GM12891 (cell line): ENCODE measurements at places on chromosomes 3 and 15.

- DNase-seq: no peak
These were observed 10.3 kb upstream of the CDV3 start for GRCh38 chr3:133563186-133563591.

DNA sequence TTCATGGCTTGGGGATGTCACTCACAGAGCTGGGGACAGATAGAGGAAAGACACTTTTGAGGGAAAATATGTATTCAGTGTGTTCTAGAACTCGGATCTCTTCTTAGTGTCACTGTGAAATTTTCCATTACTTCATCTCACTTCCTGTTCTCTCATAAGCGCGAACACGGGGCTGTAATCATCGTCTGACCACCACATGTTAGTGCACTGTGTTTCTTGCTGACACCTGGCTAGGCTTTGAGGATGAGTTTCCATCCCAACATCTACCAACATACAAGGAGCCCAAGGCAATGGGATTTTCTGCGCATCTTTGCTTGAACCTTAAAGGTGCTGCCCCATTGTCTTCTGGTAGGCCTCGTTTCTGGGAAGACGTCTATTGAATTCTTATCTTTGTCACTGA is 84.0 kb downstream of the LIPC start:
- no peak for DNase-seq

DNA sequence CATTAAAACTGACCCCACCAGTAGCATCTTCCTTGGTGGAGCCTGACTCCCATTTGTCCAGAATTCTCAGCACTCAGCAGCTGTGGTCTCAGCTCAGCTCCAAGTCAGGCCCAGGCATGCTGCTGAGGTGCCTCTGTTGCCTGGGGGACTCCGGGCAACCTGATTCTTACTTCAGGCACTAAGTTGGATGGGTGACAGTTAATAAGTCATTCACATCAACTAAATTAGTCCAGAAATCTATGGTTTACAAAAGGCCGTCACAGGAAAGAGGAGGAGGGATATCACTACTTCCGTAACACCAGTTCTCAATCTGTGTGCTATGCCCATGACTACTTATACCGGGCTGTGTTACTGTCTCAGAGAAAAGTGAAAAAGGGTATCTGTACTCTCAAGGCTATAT is 310.2 kb downstream of the SATB1 start:
- no peak for DNase-seq

DNA sequence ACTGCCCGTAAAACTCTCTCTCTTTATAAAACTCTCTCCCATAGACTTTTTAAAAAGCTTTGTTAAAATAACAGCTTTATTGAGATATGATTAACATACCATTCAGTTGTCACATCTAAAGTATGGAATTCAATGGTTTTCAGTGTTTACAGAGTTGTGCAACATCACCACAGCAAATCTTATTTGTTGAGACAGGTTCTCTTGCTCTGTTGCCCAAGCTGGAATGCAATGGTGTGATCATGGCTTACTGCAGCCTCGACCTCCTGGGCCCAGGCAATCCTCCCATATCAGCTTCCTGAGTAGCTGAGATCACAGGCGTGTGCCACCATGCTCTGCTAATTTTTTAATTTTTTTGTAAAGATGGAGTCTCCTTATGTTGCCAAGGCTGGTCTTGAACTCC is 35.9 kb upstream of the TRAK1 start:
- DNase-seq: no peak

GRCh38 chr15:85452436-85452835 is 72.0 kb downstream of the AKAP13 start:
- DNase-seq: no peak

DNA sequence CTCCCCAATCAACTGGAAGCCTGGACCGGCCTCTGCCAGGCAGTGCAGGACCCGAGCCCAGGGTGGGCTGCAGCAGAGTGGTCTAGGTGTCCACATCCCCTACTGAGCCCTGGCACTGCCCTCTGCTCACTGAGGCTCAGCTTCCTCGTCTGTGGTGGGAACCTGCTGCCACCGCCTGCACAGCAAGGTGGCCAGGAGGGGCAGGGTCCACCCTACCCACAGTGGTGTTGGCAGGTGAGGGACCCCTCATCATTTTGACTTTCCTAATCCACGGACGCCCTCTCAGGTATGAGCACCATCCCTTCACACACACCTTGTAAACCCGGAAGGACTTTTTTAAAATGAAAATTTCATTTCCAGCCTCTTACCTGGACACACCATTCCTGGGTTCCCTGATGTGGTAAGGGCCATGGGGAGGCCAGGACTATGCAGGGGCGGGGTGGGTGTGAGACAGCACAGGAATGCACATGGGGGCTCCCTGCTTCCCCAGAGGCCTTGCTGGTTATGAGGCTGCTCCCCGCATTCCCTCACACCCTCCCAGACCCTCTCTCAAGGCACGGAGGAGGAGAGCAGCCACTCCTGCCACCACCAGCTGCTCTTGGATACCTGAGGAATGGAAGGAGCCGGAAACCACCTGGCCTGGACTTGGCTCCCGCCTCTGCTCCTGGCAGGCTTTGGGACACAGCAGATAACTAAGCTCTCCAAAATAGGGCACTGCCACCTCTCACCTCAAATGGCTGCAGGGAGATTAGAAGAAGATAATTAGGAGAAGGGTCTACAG is 185.9 kb upstream of the TPM1 start:
- no peak for DNase-seq

DNA sequence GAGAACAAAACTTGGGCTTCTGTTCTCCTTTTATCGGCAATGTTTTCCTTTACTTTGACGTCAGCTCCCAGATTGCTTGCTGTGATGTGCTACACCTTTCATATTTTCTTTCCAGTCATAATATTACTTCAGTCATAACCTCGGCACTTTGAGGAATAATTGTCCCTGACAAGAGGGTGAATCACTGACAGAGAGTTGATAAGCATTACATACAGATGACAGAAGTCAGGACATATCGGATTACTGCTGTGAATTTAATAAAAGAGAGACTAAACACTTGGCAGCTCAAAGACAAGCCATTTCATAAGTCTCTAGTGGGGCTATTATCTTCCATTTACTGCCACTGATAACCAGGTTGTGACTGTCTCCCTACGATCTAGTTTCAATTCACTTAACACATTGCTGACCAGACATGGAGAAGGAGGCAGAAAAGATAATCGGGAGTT is 362.1 kb upstream of the ARRDC4 start:
- no peak for DNase-seq

DNA sequence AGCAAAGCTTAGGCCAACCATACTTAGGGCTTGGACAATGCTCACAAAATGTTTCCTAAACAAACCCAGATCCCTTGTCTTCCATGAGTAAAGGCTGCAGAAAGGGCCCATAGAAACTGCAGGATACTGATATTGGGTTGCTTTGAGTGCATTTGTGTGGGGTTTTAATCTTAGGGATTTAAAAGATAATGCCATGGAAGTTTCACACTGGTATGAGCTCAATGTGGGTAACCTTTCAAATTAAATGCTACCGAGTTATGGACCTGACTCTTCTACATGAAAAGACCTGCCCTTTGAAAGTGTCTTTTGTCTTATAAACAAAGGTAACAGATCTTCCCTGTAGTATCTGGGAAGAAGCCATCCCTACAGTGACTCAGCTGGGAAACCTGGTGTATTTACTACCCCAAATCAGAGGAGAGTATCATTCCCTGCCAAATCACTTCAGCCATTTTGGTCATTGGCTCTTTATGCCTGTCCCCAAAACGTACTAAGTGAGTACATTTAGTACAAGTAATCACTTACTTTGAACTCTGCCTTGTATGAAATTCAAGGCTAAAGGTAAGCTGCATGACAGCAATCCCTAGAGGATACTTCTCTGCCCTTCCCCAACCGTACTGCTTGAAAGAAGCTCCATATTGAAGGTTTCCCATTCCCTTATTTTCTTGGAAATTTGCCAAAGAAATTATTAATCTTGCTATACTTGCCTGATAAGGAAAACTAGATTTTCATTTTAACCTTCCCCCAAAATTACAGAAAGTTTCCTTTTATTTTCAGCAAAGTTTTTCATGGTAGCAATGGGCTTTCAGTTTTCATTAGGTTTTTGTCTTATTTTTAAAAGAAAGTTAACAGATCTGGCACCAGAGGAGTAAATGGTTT is 7.2 kb downstream of the TM4SF1 start:
- no peak for DNase-seq

GRCh38 chr15:59711451-59712243 is 22.5 kb upstream of the BNIP2 start:
- DNase-seq: no peak
